Stimulated activated CD8-positive, alpha-beta memory T cell treated with anti-CD3 and anti-CD28 coated beads, Interleukin-2, amount 100 ng/mL, for 48 hours (primary cell): ENCODE measurements at places on chromosomes 4 and X.

GRCh38 chr4:187128976-187129375, 405.3 kb upstream of the FAT1 start:
- no peak for DNase-seq

GRCh38 chr4:127631420-127631819, 1.3 kb upstream of the INTU start:
- no peak for DNase-seq

DNA sequence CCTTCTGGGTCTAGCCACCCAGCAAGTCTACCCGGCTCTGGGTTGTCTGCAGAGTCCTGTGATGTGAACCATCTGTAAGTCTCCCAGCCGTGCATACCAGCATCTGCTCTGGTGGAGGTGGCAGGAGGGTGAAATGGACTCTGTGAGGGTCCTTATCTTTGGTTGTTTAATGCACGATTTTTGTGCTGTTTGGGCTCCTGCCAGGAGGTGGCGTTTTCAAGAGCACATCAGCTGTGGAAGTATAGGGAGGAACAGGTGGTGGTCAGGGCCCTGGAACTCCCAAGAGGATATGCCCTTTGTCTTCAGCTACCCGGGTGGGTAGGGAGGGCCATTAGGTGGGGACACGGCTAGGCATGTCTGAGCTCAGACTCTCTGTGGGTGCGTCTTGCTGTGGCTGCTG, 66.5 kb upstream of the ZFP42 start:
- DNase-seq = no peak

DNA sequence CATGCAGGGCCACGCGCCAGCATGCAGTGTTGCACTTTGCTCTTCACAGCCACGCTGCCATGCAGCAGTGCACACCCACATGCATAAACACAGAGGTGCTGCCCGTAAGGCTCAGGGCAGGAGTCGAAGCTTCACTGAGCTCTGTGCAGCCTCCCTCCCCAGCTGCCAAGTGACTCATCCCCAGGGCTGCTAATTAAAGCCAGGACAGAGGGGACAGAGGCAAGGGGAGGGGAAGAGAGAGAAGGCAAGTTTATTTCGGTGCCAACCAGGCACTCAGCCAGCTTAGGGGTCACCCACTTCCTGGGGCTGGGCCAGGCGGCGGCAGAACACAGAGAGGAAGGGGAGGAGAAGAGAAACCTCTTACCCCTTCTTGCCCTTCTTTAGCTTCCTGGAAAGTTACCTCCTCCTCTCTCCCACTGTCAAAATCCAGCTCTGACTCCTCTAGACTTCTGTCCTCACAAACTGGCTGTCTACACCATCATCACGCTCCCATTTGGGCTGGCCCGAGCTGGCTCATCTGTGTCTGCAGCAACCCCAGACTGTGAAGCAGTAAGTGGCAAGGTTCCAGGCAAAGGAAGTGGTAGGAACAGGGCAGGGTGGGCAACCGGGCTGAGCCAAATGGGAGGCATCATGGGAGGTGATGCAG, 6.2 kb upstream of the IQSEC2 start:
- no peak for DNase-seq

DNA sequence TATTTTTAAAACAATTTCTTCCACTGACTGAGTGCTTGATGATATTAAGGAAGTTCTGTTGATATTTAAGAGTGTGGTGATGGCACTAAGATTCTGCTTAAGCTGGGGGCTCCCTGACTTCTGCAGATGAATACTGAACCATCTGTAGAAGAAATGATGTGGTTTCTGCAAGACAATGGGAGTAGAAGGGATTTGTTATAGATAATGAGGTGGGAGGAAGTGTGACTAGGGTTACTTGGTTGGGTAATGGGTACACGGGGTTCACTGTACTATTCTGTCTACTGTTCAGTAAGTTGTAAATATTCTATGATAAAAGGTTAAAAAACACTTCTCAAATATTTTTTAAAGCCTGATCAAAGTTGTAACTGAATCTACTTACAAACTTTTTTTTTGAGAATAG, 60.9 kb upstream of the TXK start:
- no peak for DNase-seq

DNA sequence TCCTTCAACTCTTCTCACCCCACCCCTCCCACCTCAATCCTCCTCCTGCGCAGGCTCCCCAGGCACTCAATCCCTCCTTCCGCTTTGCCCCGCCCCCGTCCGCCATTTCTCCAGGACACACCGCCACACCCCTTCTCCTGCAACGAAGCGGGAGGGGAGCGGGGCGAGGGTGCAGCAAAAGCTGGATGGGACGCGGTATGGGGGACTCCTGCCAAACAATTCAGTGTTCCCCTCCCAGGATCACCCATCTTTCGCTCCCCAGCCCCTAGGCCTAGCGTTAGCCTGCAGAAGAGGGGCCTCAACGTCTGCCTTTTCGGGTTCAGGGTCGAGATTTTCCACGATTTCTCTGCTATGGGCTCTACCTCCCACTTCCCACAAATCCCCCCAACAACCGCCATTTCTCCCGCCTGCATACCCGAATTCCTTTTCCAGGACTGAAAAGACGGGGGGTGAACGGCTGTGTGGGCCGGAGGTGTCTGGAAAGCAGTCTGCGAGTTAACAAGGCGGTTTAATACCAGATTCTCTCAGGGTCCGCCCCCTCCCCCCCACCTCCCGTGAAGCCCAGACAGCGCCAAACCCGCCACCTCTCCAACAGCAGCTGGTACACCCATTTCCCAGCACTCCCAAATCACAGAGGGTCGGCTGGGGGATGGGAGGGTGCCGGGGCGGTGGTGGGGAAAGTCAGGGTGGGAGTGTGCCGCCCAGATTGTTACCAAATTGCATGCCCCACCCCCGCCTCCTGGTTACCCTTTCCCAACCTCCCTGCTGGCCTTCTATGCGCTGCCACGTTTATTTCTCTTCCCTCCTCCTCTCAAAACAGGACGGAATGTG, 774 bp downstream of the ARMCX2 start:
- DNase-seq = peak; percentile 40

GRCh38 chr4:152970102-152970820, 34.1 kb downstream of the FHDC1 start:
- DNase-seq = no peak

DNA sequence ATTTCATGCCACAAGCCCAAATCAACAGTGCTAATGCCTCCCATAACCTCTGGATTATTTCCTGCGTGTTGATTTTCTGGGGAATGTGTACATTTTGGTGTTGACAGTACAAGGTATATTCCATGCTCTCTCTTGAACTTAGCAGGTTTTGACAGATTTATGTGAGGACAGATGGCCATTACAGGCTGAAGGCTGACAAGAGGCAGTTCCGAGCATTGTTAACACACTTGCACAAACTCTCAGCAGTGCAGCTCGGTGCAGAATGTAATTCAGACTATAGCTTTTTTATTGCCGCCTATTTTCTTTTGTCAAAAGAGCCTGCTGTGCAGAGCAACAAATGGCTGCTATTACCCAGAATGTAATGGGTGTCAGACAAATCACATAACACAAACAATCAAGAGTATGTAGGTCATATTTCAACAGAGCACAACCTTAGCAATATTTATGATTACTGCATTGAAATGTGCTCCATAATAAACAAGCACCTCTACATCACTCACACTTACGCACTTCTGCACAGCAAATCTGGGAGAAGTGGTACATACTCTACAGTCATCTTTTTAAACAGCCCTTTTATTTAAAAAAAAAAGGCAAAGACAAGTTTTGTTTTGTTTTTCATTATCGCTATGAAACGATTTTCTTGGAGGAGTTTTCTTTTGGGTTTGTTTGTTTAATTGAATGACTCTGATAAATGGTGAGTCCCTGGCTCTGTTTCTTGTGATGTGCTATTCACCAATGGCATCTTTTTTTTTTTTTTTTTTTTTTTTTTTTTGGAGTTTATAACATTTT, 71.6 kb downstream of the PPARGC1A start:
- no peak for DNase-seq

DNA sequence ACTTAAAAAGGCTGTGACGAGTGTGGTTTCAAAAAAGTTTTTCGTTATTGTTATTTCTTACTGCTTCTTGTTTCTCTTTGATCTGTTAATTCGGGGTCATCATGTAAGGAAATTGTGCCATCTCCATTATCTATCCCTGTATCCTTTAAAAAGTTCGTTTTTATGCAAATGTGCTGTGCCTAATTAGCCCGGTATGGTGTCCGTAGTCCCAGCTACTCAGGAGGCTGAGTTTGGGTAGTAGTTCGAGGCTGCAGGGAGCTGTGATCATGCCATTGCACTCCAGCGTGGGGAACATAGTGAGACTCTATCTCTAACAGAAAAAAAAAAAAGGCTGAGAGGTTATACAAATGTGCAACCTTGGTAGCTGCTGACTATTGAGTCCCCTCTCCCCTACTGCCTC, 45.1 kb downstream of the ARL9 start:
- no peak for DNase-seq

DNA sequence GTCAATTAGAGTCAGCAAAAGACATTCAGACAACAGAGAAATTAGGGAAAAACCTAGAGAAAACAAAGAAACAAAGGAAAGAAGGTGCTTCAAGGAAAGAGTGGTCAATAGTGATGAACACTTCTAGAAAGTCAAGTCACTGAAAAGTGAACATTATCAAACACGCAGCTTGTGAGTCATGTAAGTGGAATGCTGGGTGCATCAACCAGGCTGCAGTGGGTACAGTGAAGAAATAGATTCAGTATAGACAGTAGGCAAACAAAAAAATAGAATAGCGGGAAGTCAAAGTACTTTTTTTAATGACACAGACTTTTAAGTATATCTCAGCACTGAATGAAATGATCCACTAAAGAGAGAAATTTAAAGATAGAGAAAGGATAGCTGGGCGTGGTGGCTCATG, 245.8 kb downstream of the ARHGAP24 start:
- no peak for DNase-seq

DNA sequence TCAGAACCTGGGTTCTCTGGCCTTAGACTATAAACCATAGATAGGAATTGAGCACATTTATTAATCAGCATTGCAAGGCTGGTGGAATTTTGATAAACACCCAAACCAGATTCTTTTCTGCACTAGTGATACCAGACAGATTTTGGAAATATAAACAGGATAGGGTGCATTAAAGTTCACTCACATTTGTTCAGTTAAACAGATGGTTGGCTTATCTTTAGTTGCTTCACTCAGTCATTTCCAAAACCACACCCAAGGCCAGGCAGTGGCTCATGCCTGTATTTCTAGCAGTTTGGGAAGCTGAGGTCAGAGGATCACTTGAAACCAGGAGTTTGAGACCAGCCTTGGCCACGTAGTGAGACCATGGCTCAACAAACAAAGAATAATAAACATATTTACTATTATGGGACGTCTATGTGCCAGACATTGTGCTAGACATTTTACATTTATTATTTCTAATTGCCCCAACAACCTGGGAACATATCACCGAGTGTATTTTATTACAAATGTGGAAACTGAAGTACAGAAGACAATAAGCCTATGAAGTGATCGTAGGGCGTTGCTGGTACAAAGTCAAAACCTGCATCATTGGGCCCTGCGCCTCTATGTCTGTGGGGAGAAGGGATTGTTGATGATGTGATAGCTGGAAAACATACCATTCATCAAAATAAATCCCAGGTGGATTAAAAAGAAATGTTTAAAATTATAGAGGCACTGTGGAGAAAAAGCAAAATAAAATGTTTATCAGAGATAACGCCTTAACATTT, 15.0 kb downstream of the ADD1 start:
- no peak for DNase-seq

- DNase-seq = no peak
Observed at GRCh38 chrX:29666366-29666765, 549.0 kb upstream of the MAGEB2 start.

GRCh38 chrX:109889289-109890006, 113.5 kb upstream of the TMEM164 start:
- no peak for DNase-seq

DNA sequence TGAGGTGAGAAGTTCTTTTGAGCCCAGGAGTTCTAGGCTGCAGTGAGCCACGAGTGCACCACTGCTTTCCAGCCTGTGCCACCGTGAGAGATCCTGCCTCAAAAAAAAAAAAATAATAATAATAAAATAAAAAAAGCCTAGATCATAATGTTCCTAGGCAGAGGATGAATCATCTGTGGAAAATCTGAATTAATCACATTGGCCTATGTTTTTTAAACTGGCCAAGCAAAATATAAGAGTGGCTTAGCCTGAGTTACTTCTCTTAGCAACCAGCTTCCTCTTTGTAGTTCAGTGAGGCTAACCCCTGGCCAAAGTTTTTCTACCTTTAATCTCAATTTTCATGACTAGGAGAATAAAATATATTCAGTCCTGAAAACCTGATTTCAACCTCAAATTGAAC, 614.6 kb downstream of the PPP4R3C start:
- DNase-seq = no peak

GRCh38 chr4:13584481-13584880, 40.2 kb upstream of the NKX3-2 start:
- no peak for DNase-seq

DNA sequence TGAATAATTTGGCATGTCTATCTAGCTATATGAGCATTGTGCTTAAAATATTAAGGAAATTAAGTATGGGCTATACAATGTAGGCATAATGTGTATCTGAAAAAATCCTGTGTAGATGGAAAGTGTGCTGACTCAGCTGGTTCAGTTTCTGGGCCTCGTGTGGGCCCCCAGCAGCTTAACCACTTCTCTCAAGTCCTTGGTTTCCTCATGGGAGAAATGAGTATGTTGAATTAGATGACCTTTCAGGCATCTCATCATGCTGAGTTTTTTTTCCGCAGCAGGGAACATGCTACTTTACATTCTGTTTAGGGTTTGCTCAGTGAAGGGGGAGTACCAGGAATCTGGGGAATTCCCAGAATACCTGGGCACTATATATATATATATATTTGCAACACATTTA, 30.5 kb downstream of the RHOH start:
- DNase-seq = no peak

DNA sequence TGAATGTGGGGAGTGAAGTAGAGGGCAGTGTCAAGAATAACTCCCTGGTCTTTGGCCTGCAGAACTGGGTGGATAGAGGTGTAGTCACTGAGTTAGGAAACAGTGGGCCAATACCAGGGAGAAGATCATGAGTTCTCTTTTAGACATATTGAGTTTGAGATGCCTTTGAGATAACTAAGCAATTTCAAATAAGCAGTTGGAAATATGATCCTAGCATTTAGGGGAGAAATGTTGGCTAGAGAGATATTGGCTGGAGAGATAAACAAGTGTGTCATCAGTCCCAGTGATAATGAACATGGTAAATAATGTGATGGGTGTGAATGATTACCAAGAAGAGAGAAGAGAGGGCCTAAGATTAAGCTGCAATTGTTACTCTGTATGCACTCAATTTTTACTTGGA, 95.3 kb upstream of the HPRT1 start:
- no peak for DNase-seq

- DNase-seq = no peak
Observed at GRCh38 chr4:117164338-117164737, 79.0 kb upstream of the TRAM1L1 start.

GRCh38 chr4:183626168-183626567, 32.8 kb downstream of the RWDD4 start:
- no peak for DNase-seq

DNA sequence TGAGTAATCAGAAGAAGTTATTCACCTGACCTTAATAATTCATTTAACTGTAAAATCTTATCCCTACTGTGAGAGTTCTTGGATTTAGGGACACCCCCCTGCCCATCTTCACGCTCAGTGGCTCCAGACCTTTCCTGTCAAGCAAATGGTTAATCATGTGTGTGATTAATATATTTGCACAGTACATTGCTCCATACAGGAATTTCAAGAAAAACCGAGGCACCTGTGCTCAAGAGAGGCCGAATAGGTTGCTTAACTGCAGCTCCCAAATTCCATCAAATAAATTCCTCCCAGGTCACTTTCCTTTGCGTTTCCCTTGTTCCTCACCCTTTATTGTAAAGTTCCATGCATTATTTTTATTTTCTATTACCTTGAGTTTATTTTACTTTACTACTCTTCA, 119.5 kb downstream of the STOX2 start:
- DNase-seq = no peak
